ENCODE measurements at places on chromosomes 4 and X.

DNA sequence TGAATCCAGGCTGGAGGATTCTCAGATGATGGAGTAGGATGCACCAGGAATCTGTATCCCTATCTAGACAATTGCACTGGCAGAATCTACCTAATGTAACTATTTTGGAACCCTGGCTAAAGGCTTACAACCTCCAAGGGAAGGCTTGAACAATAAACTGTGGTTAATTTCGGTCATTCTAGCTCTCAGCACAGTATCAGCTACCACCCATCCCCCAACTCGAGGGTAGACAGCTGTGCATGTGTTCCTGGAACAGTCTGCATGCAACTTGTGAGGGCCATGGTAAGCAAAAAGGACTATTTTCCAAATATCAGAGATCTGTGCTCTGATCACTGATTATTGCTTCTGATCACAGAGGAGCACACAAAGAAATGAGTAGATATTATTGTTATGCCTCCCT lies 34.0 kb downstream of the ELF2 start:
- no peak for DNase-seq

DNA sequence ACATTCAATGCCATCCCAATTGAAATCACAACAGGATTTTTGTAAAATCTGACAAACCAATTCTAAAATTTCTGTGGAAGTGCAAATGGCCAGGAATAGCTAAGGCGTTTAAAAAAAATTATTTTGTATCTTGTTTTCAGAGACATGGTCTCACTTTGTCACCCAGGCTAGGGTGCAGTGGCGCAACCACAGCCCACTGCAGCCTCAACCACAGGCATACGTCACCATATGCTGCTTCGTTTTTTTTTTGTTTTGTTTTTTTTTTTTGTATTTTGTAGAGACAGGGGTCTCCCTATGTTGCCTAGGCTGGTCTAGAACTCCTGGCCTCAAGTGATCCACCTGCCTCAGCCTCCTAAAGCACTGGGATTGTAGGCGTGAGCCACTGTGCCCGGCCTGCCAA lies 24.5 kb downstream of the ZNF41 start:
- DNase-seq = no peak

DNA sequence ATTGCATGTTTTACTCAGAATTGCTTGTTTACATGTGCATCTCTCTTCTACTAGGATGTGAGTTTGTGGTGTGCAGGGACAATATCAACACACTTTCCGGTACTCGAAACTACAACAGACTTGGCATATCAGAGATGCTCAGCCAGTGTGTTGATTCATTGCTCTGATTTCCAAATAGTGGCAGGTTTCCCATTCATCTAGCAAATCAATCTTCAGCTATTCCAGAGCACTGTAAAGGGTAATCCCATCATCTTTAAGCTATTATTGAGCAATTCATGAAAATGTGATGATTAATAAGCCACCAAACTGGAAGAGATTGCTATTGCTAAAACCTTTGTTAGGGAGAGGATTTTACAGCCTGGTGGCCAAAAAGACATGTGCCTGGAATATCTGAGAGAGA lies 574.2 kb upstream of the CPEB2 start:
- no peak for DNase-seq

- no peak for DNase-seq
Observed at GRCh38 chr4:77050962-77051361, 24.8 kb downstream of the CCNI start.

GRCh38 chr4:175215657-175216056 lies 297.5 kb downstream of the ADAM29 start:
- no peak for DNase-seq

- no peak for DNase-seq
Observed at GRCh38 chr4:113823291-113823659, 61.7 kb upstream of the CAMK2D start.

DNA sequence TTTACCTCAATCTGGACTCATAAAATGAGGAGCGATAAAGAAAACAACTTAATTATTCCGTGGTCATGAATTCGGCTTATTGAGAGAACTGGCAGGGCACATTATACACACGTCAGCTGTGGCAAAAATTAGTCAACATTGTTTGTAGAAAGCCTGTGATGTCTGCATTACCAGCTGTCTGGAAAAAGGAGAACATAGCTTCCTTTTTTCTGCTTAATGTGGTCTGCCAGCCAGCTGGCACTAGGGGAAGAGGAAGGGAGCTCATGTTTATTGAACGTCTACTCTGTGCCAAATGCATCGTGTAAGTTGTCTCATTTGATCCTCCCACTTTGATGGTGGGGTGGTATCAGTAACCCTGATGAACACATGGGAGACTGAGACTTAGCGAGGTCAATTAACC lies 367.6 kb downstream of the ARHGAP24 start:
- no peak for DNase-seq

DNA sequence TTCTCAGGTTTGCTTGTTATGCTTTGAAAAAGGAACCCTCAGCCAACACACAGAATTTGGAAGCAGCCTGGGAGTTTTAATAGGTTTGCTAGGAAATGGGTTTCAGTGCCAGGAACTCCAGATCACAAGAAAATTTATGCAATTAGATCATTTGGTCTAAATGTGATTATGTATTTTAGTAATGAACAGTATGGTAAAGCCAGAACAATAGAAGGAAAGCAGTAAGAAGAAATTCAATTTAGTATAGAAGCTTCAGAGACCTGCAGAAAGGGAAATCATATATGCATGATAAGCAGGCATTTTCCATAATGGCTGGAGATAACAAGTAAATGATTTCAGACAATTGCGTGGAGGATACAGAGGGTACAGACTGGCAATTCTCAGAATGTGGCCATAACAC lies 184.7 kb downstream of the KCNIP4 start:
- no peak for DNase-seq

DNA sequence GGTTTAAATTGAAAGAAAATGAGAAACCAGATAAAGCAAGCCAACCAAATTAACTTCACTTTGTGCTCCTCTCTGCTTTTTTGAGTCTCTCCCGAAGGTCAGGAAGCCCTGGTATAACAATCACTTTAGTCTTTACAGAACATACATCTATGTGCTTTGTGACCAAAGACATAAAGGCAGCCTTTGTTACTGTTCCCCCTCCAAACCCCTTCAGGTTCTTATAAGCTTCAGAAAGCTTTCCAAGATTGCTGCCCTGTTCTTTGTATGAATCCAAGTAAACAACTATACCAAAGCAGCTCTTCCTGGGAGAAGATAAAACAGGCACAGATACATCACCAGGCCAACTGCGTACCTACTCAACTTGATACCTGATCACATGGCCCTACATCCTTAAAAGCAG lies 28.7 kb downstream of the RLIM start:
- DNase-seq = no peak

GRCh38 chr4:173486714-173487392 lies 43.2 kb downstream of the HAND2 start:
- DNase-seq = no peak

DNA sequence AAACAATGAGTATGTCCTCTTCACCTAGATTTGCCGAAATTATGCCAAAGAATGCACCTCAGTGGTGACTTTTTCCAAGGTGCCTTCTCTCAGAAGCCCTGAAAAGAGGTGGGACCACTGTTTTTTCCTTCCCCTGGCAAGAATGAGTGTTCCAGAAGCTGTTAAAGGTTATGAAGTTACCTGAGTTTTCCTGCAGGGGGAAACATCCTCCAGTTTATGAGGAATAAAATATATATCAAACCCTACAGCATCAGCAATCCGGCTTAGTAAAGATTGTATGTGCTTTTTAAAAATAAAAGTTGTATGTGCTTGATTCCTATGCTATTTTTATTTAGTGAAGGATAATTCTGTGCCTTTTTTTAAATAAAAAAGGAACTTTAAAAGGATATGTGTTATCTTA lies 73.3 kb downstream of the RBM46 start:
- DNase-seq = peak; percentile 21

GRCh38 chr4:70772929-70773555 lies 51.3 kb downstream of the RUFY3 start:
- DNase-seq = no peak

DNA sequence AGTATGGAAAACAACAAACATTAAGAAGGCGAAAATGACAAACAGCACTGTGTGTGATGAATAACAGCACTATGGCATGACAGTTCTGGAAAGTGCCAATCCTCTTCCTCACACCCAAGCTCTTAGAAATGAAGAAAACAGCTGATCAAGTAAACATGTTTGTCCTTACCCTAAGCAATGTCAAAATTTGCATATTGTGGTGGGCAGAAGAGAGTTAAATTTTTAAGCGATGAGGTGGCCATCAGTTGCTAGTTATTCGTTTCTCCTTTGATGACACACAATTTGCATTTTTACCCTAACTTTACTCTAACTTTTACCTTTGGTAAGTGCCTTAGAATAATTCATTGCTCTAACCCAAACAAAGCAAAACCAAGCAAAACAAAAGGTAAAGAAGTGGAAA lies 8.8 kb downstream of the PROM1 start:
- DNase-seq = no peak

- DNase-seq = no peak
Observed at GRCh38 chr4:72604324-72604723, 35.3 kb upstream of the ADAMTS3 start.

- no peak for DNase-seq
Observed at GRCh38 chr4:153451911-153452657, 14.1 kb upstream of the TMEM131L start.

DNA sequence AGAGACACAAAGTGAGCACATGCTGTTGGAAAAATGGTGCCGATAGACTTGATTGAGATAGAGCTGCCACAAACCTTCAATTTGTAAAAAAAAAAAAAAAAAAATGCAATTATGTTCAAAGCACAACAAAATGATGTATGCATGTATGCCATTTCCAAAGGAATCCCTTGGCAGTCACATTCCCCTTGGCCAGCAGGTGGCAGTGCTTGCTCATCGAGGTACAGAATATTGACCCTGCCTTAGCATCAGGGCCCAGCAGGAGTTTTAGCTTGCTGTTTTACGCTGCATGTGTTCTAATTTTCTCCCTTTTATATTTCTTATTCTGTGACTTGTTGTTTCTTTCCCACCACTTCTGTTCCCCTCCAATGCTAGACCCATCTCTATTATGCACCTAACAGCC lies 34.5 kb upstream of the CYBB start:
- DNase-seq = peak; percentile 68

GRCh38 chrX:150968862-150969720 lies 14.0 kb upstream of the HMGB3 start:
- no peak for DNase-seq

- DNase-seq = no peak
Observed at GRCh38 chrX:39165185-39165584, 363.9 kb downstream of the MID1IP1 start.

- peak; percentile 52 for DNase-seq
Observed at GRCh38 chr4:122827879-122828601, 1.4 kb downstream of the FGF2 start.

- no peak for DNase-seq
Observed at GRCh38 chr4:54700986-54701385, 43.2 kb downstream of the KIT start.

GRCh38 chr4:138938366-138938690 lies 77.3 kb upstream of the NOCT start:
- DNase-seq = peak; percentile 53

DNA sequence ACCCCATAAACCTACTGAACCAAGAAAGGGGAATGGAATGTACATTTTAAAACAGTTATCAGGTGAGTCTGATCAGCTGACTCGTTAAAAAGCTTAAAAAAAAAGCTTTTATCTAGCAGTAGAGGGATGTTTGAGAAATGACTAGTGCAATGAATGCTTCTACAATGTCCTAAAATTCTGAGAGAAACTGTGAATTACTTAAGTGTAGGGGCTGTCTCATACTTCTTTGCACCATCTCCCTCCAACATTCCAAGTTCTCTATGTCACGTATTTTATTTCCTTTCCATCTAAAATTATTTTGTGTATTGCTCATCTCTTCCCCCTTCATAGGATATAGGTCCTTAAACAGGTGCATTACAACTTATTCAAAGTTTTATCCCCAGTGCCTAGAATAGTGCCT lies 11.9 kb upstream of the AREG start:
- DNase-seq = no peak

DNA sequence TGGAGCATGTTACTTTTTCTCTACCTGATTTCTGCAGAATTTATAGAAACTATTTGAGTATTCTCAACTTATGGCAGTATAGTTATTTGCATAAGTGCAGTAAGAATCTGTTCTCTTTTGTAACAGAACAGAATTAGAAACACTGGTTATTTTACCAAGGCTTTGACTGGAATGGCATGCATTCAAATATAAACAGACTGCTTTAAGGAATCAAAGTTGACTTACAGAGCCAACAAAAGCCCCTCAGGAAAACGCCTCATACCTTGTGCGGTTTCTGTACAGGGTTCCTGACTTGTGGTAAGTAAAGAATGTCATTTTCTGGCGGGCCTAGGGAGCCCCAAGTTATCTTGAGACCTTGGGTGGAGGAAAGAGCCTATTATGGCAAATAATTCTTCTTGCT lies 97.1 kb downstream of the GPR143 start:
- DNase-seq = no peak

DNA sequence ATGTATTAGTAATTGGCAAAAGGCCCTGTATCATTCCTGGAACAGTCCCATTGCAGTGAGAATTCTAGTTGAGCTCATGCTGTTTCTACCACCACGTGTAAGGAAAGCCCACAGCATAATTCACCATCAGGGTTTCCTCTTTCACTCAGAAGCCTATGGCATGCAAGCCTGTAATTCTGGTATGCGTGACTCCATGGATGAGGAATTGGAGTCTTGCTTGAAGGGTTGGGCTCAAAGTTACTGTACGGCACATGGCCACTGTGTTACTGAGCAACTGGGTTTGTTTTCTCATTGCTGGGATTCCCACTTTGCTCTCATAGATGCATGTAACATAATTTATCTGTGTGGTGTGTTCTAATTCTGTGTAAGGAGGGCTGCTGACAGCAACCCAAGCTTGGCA lies 132.3 kb upstream of the NR3C2 start:
- DNase-seq = no peak

DNA sequence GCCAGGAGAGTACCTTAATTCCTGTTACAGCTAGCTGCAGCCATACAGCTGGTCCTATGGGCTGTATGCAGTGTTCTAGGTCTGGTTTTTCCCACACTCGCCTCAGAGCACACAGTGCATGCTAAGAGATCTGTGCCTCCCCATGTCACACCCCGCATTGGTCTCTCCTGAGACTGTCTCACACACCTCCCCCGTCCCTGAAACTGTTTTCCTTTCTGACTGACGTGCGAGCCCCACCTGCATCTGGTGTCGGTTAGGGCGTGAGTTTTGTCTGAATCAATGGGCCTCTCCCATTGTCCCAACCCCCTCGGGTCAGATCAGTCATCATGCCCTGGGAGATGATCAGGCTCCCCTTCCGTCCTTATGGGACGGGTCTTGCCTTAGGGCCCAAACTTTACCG lies 3.4 kb upstream of the UGT8 start:
- no peak for DNase-seq

DNA sequence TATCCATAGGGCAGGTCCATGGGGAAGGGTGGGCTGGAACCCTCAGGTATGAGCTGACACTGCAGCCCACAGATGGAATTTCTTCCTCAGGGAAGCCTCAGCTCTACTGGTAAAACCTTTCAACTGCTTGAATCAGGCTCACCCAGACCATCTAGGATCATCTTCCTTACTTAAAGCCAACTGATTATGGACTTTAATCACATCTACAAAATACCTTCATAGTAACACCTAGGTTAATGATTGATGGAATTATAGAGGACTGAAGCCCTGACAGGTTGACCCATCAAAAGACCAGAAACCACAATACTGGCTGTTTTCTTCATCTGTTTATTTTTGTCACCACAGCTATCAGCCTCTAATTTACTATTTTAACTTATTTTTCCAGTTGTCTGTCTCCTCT lies 188.9 kb upstream of the BOD1L1 start:
- no peak for DNase-seq

Data from HT-29 (cell line).